ENCODE measurements at places on chromosomes 6 and 20.
A peak's percentile ranks its signal among the peaks of the same experiment; 100 is the strongest.

- no peak for DNase-seq
Observed at GRCh38 chr6:113565306-113565705, 291.8 kb upstream of the MARCKS start.

DNA sequence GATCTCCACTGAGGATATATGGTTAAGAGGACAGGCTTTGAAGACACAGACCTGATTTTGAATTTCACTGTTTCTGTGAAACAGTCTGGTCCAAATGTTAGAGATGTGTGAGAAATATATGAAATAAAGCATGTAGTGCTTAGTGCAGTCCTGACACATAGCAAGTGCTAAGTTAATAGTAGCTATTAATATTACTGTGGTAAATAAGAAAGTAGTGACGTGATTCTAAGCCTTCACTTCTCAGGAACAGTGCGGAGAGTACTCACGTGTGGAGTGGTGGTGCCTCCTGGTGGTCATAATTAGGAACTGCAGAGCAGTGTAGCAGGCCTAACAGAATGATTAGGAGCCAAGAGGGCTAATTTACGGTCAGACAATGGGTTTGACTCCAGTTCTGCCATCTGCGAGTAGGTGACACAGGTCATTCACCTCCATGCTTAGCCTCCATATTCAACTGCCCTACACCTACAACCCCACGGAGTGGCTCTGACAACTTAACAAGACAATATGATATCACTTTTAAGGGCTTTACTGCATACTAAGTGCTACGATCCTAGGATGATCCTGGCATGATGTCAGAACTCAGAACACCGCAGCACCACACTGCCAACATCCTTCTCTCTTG is 106.2 kb downstream of the JPH2 start:
- DNase-seq: peak; percentile 79

GRCh38 chr20:45538209-45538799 is 978 bp downstream of the WFDC6 start:
- no peak for DNase-seq

DNA sequence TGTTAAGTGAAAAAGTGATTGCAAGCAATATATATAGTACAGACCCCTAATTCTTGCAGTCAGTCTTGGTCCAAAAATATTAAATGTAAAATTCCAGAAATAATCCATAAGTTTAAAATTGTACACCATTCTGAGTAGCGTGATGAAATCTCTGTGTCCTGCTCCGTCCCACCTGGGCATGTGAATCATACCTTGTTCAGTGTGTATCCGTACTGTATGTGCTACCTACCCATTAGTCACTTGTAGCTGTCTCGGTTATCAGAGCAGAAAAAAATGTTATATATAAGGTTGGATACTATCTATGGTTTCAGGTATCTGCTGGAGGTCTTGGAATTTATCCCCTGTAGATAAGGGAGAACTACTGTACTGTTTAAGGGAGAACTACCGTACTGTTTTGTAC is 16.3 kb downstream of the IRAK1BP1 start:
- no peak for DNase-seq

DNA sequence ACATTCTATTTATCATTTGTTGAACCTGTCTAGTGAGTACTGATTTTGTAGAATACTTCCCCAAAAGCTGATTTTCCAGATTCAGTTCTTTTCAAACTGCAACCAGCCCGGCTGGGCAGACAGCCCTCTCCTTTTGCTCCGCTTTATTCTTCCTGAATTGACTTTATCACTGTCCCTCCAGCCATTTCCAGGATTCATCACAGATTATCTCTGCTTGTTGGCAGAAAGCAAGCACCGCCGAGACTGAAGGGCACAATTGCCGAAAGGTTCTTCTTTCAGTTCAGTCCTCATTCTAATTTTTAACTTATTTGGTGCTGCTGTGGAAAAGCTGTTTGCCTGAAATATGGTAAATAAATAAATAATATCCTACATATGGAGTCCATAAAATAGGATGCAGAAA is 369.1 kb upstream of the FLRT3 start:
- DNase-seq: no peak

GRCh38 chr20:22629927-22630326 is 45.6 kb upstream of the FOXA2 start:
- no peak for DNase-seq

- no peak for DNase-seq
Observed at GRCh38 chr20:62874964-62875344, 13.3 kb upstream of the TCFL5 start.

- peak; percentile 63 for DNase-seq
Observed at GRCh38 chr20:4082406-4083097, 67.2 kb upstream of the RNF24 start.

DNA sequence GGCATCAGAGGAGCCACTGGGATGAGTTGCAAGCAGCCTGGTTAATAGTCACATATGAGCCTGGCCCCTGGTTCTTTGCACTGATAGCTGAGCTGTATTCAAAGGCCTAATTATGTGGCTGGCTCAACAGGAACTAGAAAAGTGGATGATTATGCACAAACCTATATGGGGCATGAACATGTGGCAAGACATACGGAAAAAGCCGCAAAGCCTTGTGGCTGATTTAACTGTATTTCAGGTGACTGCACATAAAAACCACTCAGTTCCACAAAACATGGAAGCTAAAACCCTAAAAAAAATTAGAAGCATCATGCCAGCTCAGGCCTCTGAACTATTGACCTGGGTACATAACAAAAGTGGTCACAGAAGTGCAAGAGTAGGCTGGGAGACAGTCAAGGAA is 13.0 kb upstream of the MUC22 start:
- DNase-seq: no peak

DNA sequence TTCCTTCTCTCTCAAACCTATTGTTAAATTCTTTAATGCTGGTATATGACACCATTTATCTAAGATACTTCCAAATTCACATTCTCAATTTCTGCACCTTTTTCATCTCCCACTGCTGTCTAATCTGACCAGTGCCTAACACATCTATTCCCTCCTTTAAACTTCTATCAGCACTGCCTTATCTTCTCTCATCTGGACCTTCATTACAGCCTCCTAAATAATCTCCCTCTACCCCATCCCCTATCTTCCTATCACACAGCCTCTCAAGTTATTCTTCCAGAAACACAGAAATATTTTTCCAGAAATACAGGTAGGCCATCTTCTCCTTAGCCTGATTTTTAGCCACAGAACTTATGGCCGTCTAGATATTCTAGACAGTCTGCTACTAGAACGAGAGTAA is 5.5 kb downstream of the DTNBP1 start:
- no peak for DNase-seq

Data from stimulated activated CD4-positive, alpha-beta T cell treated with anti-CD3 and anti-CD28 coated beads, Interleukin-15, amount 100 ng/mL, for 24 hours (primary cell).